Pulmonary artery endothelial cell (primary cell): ENCODE measurements at places on chromosomes 12 and 14. TPM values are rescaled to one million over a fixed set of nuclear protein-coding genes. Genes with fewer than 3 reads are reported as not detected.
A peak's percentile ranks its signal among the peaks of the same experiment; 100 is the strongest.

- DNase-seq: no peak
Measured at GRCh38 chr14:87805315-87805723, 187.7 kb downstream of the GALC start.

- peak; percentile 27 for DNase-seq
Measured at GRCh38 chr12:62919838-62920237, 15.1 kb downstream of the PPM1H start.

DNA sequence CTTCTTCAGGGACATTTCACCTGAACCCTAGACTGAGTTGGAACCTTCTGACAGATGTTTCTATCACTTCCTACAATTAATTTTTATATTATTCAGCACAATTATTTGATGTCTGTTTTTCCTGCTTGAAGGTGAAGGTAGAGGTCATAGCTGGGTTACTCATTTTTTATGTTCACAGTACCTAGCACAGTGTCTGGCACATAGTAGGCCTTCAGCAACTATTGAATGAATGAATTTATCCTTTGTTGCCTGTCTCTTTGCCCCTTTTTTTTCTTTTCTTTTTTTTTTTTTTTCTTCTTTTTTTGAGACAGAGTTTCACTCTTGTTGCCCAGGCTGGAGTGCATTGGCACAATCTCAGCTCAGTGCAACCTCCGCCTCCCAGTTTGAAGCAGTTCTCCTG lies 29.5 kb upstream of the FAM177A1 start:
- no peak for DNase-seq

GRCh38 chr12:94615260-94616181 lies 34.8 kb downstream of the TMCC3 start:
- DNase-seq: no peak

- no peak for DNase-seq
Measured at GRCh38 chr12:119609358-119609757, 15.8 kb downstream of the TMEM233 start.

- no peak for DNase-seq
Measured at GRCh38 chr14:65948302-65948701, 535.8 kb downstream of the FUT8 start.

- no peak for DNase-seq
Measured at GRCh38 chr14:78432046-78432445, 261.9 kb downstream of the NRXN3 start.

Gene KCNK10
- 0.13 TPM in 1 of 2 replicates, not detected in the other for total RNA-seq

Gene TAS2R9
- not detected in 2 replicates for total RNA-seq

Gene GALNT8
- 0.40 and 2.7 TPM in 2 replicates for total RNA-seq
